Gastrocnemius medialis (tissue), 4 donors: ENCODE measurements at places on chromosomes 12 and 14. TPM values are rescaled to one million over a fixed set of nuclear protein-coding genes. Genes with fewer than 3 reads are reported as not detected.

- no peak for DNase-seq
These were observed 236.4 kb downstream of the PCNX1 start for GRCh38 chr14:71143381-71144290.

The TEX22 gene
- total RNA-seq = not detected

GRCh38 chr12:52080403-52081251 is 1.1 kb downstream of the SMIM41 start:
- DNase-seq = no peak

- DNase-seq = no peak
These were observed 966.7 kb downstream of the SLC6A15 start for GRCh38 chr12:83945871-83946270.

GRCh38 chr12:128421375-128421774 is 154.4 kb downstream of the TMEM132C start:
- no peak for DNase-seq
